ENCODE measurements at places on chromosomes 2 and 18. TPM values are rescaled to one million over a fixed set of nuclear protein-coding genes. Genes with fewer than 3 reads are reported as not detected.

The UPP2 gene
- total RNA-seq = not detected

The SERPINB11 gene
- total RNA-seq = not detected

The MC2R gene
- not detected for total RNA-seq

The PLGLB1 gene
- not detected for total RNA-seq

The MAIP1 gene
- 27.9 TPM for total RNA-seq

The SP140L gene
- total RNA-seq = 55.2 TPM

The CSRNP3 gene
- 0.86 TPM for total RNA-seq

The AQP12A gene
- not detected for total RNA-seq

The IL18R1 gene
- total RNA-seq = 1.5 TPM

The ITPRIPL1 gene
- total RNA-seq = 1.7 TPM

The MBD5 gene
- total RNA-seq = 32.8 TPM

The MAT2A gene
- 393 TPM for total RNA-seq

The CHPF gene
- 139 TPM for total RNA-seq

The FAM136A gene
- 53.7 TPM for total RNA-seq

The REV1 gene
- total RNA-seq = 49.0 TPM

The KCMF1 gene
- 69.8 TPM for total RNA-seq

The HTR2B gene
- not detected for total RNA-seq

The DIPK1C gene
- not detected for total RNA-seq

The HOXD4 gene
- total RNA-seq = not detected

The DSG3 gene
- total RNA-seq = 1.8 TPM

The PDCD1 gene
- total RNA-seq = not detected

The MROH2A gene
- total RNA-seq = 0.33 TPM

The INPP1 gene
- total RNA-seq = 23.1 TPM

The PPP1R1C gene
- 2.7 TPM for total RNA-seq

The AQP12B gene
- not detected for total RNA-seq

The BOLL gene
- not detected for total RNA-seq

The MARCHF4 gene
- 0.54 TPM for total RNA-seq

The LIMS4 gene
- total RNA-seq = not detected

The MXD1 gene
- 17.4 TPM for total RNA-seq

The USP34 gene
- total RNA-seq = 94.7 TPM

The NCKAP1 gene
- 157 TPM for total RNA-seq

The GMCL1 gene
- 63.8 TPM for total RNA-seq

The CIDEA gene
- not detected for total RNA-seq

The RAB17 gene
- total RNA-seq = 38.3 TPM

The LYPD6 gene
- 3.9 TPM for total RNA-seq

The EGR4 gene
- total RNA-seq = 0.81 TPM

The ADRA2B gene
- total RNA-seq = not detected

The HOXD8 gene
- total RNA-seq = not detected

The KIAA2012 gene
- total RNA-seq = 0.17 TPM

The TNFRSF11A gene
- 94.6 TPM for total RNA-seq

The LRATD1 gene
- 14.2 TPM for total RNA-seq

The CYB5A gene
- total RNA-seq = 169 TPM

The CCDC68 gene
- 16.0 TPM for total RNA-seq

The ANKRD12 gene
- 40.7 TPM for total RNA-seq

The ANKRD30B gene
- total RNA-seq = not detected

The STON1 gene
- total RNA-seq = 0.86 TPM

The SH3RF3 gene
- 0.29 TPM for total RNA-seq

The NAGK gene
- total RNA-seq = 63.2 TPM

The NFATC1 gene
- total RNA-seq = 2.8 TPM

The QPCT gene
- total RNA-seq = 7.4 TPM

The ANKRD36B gene
- 19.4 TPM for total RNA-seq

The ACKR3 gene
- 9.5 TPM for total RNA-seq
